Activated CD8-positive, alpha-beta memory T cell treated with anti-CD3 and anti-CD28 coated beads for 24 hours (primary cell): ENCODE measurements at places on chromosomes 12 and 14.
A peak's percentile ranks its signal among the peaks of the same experiment; 100 is the strongest.

DNA sequence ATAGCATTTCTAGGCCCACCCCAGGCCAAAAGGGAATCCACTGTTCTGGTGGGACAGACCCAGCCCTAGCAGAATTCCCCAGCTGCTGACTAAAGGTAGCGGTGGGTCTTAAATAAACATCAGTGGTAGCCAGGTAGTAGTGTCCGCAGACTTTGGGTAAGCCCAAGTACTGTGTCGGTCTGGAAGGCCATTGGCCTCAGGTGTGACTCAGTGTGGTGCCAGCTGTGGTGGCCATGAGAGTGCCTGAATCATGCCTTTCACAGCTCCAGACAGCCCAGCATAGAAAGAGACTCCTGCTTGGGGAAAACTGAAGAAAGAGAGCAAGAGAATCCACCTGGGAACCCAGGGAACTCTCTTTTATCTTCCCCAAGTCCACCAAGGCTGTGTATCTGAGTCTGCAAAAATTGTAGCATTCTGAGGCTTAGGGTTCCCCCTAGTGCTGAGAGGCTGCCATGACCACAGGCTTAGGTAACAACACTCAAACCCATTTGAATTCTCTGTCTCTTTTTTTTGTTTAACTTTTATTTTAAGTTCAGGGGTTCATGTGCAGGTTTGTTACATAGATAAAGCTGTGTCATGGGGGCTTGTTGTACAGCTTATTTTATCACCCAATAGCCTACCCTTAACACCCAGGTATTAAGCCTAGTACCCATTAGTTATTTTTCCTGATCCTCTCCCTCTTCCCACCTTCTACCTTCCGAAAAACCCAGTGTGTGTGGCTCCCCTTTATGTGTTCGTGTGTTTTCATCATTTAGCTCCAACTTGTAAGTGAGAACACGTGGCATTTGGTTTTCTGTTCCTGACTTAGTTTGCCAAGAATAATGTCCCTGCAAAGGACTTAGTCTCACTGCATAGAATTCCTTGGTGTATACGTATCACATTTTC, 16.7 kb upstream of the CD163L1 start:
- peak; percentile 81 for DNase-seq

GRCh38 chr12:108378926-108379325, 39.8 kb upstream of the CMKLR1 start:
- no peak for DNase-seq

GRCh38 chr14:89000007-89000942, 175.8 kb downstream of the TTC8 start:
- DNase-seq, result no peak

GRCh38 chr14:54348923-54349620, 47.7 kb upstream of the CDKN3 start:
- no peak for DNase-seq

- no peak for DNase-seq
Measured at GRCh38 chr14:52910572-52910971, 40.3 kb downstream of the FERMT2 start.

GRCh38 chr12:92058664-92059063, 87.0 kb downstream of the BTG1 start:
- no peak for DNase-seq

- no peak for DNase-seq
Measured at GRCh38 chr12:2384029-2384386, 331.2 kb downstream of the CACNA1C start.

DNA sequence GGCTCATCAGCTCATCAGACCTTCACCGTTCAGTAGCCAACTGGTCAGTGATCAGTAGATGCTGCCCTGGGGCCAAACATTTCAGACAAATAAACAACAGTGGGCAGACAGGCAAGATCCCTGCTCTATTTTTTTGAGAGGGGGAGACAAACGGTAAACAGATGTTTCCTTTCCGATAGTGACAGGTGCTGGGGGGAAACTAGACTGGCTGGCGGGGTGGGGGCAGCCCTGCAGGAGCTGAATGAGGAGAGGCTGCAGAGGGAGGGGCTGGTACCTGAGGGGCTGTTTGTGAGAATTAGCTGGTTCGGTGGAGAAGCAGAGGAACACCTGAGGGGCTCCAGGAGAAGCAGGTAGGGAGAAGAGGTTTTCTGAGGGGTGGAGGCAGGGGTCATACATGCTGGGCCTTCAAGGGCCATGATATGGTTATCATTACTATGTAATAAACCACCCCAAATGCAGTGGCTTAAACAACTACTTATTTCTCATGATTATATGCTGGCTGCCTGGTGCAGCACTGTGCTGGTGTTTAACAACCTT, 8.2 kb upstream of the GOLGA3 start:
- DNase-seq, result no peak

GRCh38 chr12:77438644-77439043, 373.3 kb upstream of the E2F7 start:
- no peak for DNase-seq

GRCh38 chr14:69665631-69666030, 54.2 kb downstream of the SUSD6 start:
- DNase-seq, result no peak

DNA sequence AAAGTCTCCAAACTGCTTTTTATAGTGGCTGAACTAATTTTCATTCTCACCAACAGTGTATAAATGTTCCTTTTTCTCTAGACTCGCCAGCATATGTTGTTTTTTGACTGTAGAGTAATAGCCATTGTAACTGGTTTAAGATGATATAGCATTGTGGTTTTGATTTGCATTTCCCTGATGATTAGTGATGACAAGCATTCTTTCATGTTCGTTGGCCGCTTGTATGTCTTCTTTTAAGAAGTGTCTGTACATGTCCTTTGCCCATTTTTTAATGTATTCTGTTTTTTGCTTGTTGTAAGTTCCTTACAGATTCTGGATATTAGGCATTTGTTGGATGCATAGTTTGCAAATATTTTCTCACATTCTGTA, 404.9 kb downstream of the FLRT2 start:
- DNase-seq, result no peak

DNA sequence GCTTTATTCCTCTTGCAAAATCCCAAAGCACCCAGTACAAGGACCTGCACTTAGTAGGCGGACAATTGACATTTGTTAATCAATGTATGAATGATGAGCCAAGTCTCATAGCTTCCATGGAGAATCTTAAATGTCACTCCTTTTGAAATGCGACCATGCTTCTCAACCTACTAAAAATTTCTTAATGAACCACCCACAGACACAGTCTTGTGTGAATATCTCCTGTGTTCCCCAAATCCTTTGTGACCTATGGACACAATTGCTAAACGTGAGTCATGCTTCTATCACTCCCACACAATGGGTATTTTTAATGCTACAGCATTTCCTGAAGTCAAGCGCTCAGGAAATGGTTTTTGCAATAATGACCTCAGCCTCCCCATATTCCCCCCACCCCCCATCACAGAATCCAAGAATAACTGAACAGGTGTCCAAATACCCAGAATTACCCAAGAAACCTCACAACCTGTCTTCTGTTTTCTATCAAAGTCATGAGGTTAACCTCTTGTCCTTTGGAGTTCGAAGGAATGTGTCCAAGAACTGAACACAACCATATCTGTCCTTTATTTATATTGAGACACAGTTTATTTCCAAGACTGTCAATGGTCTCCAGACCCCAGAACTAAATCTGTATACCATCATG, 163.6 kb upstream of the PLEKHG7 start:
- no peak for DNase-seq

DNA sequence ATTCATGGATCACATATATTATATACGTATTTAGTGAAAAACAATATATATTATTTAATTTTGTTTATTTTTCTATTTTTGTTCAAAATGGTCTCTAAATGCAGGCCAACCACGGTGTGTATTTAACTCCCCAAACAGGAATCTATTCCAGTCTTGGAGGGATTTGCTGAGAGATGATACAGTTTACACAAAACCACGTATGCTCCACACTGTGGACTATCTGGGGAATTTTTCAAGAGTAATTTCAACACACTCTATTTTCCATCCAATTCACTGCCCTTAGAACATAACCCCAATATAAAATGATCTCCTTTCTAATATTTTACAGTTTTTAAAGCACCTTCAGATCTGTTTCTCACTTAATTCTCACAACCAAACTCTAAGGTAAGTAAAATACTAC, 15.3 kb downstream of the EML1 start:
- no peak for DNase-seq

DNA sequence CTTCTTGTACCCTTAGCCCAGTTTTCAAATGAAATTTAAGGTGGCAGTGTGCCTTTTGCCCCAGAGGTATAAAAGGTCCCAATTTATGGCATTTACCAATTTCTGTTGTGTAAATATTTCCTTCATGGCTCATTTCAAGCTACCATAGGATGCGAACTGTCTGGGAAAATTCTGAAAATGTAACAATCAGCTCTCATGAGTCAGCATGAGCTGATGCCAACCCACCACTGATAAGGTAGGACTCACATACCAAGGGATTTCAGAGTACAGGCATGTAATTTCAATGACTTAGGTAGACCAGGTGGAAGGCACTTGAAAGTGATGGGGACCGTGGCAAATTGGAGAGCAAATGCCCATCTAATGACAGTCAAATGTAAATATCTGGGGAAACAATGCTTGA, 169.5 kb downstream of the TTC8 start:
- no peak for DNase-seq

GRCh38 chr12:26205941-26206340, 10.6 kb downstream of the SSPN start:
- no peak for DNase-seq

- no peak for DNase-seq
Measured at GRCh38 chr12:92010368-92010767, 135.3 kb downstream of the BTG1 start.

DNA sequence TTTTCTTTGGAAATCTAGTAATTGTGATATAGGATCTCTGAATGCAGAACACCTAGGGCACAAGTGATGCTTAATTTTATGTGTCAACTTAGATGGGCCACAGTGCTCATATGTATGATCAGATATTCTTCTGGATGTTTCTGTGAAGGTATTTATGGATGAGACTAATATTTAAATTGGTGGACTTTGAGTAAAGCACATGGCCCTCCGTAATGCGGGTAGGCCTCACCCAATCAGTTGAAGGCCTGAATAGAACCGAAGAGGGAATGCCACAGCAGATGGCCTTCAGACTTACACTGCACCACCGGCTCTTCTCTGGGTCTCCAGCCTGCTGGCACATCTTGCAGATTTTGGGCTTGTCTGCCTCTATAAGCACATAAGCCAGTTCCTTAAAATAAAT, 60.0 kb downstream of the ETV6 start:
- no peak for DNase-seq

DNA sequence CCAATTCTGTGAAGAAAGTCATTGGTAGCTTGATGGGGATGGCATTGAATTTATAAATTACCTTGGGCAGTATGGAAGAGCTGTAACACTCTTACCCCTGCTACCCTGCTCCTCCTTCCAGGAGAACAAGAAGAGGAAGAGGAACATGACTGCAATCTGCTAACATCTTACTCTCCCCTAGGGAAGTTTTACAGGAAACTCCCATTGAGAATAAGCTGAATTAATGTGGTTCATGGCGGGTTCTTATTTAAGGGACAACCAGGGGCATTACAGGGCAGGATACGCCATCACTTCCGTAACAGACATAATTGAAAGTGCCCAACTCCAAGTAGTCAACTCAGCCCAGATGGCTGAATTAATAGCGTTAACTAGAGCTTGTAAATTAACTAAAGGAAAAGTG, 9.4 kb upstream of the PSMC1 start:
- no peak for DNase-seq

GRCh38 chr12:28232211-28232928, 42.1 kb downstream of the CCDC91 start:
- DNase-seq, result no peak

GRCh38 chr12:88391556-88391955, 188.7 kb downstream of the KITLG start:
- no peak for DNase-seq

- no peak for DNase-seq
Measured at GRCh38 chr14:92997343-92998061, 74.6 kb downstream of the CHGA start.

GRCh38 chr14:106210650-106211049, 684.3 kb downstream of the TMEM121 start:
- peak; percentile 58 for DNase-seq

DNA sequence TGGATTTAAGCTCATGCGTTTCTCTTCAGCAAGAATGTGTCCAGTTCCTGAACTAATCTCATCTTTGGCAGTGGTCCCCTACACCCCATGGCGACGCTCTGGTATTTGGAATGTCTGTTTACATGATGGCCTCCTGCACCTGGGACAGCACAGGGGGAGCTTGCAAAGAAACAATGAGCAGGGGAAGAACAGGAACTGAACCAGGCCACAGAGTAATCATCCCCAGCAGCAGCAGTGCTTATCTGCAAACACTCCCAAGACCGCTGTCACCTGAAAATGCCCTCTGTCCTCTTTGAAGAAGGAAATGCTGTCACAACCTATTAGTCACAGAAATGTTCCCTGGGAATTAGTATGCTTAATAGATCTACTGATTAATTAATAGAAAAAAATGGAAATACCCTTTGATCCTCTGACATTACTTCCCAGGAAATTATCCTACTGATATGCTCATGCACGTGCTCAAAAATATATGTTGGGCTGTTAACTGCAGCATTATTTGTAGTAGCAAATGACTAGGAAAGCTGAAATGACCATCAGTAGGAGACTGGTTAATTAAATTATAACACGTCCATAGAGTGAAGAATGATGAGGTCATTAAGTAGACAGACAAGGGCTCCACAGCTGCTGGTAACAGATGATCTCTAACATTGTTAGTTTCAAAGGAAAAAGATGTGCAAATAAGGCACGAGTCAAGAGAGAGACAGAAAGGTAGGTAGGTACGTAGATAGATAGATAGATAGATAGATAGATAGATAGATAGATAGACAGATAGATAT, 279.3 kb upstream of the FLRT2 start:
- no peak for DNase-seq

DNA sequence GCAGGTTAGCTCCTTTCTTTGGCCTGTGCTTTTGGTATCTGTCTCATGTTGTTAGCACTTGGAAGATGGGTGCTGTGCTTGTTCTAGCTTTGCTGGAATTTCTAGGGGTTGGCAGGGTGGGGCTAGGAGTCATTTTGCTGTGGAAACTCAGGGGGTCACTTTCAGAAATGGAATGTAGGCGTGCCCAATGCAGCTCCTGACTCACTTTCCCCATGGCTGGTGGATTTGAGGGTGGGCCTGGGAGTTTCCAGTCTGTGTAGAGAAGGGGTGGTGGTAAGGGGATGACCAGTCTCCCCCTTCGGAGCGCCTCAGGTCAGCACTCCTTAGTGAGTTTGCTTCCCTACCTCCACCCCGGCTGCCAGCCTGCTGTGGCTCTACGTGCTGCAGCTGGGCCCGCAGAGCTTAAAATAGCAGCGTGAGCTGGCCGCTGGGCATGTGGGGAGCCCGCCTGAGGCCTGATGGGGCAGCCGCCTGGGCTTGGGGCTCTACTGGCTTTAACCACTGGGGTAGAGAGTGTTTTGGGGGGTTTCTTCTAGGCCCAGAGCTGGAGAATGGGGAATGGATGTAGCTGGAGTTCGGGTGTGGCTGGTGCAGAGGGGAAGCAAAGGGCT, 108.2 kb downstream of the TSPAN9 start:
- no peak for DNase-seq

DNA sequence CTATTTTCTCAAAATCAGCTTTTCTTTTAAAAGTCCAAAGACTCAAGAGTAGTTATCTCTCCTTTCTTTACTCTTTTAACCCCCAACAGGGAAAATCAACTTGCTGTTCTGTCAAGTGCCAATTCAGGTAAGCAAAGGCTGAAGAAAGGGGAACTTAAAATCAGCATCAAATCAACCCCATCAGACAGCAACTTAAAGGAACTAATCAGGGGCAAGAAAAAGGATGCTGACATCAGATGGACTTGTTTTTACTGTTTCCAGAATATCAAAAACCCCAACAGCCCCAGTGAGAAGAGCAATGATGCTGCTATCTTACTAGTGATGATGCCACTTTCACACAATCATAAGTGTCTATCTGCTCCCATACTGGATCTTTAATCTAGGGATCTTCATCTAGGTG, 3.4 kb downstream of the BAZ2A start:
- DNase-seq, result no peak

- no peak for DNase-seq
Measured at GRCh38 chr12:6280053-6280469, 30.4 kb upstream of the PLEKHG6 start.
